ENCODE measurements at places on chromosomes 7 and 10.
A peak's percentile ranks its signal among the peaks of the same experiment; 100 is the strongest.

DNA sequence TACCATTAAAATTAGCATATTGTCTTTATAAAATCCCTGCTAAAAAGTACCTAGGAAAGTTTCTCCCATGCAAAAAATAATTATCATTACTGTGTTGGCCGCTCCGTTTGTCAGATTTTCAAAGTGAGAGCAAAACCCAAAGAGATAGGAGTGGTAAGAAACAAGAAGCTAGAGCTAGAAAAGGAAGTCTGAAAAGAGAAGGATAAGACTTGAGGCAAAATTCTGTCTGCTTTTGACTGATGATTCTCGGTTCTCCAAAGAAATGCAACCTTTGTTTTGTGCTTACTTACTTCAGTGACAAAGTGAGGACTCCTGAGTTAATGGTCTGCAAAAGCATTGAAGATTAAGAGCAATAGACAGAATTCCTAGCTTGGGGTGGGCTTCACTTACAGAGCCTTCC is 33.3 kb upstream of the CAPZA2 start:
- DNase-seq: no peak

DNA sequence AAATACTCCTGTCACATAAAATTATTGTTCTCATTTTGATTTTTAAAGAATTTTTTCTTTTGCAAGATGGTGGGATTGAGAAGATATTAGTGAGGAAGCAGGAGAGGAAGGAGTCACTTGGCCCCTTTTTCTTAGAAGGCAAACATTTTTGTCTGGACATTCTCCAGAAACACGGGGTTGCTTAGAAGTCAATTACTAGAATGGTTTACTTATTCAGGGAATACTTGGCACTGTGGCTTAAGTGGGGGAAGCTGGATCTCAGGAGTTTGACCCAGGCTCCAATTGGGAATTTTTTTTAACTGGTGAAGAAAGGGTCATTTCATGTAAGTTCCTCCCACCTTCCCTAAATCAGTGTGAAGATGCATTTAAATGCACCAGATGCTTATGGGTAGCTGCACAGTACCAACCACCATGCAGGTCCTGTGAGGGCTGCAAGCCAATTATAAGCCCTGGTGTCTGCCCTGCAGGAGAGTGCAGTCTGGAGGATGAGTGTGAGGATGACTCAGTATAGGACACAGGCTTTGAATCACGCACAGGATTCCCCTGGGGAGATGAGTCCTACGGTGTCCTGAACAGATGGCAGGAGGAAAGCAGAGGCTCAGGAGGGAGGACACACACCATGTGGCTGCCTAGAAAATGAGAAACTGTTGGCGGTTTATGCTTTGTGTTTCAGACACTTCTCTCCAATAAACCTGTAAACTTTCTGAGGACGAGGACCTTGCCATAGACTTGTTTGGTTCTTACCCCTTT is 299.1 kb downstream of the PLXNA4 start:
- DNase-seq: no peak

- DNase-seq: no peak
Observed at GRCh38 chr10:3258394-3258793, 85.8 kb upstream of the PITRM1 start.

GRCh38 chr7:111660478-111660877 is 98.2 kb upstream of the IMMP2L start:
- no peak for DNase-seq

GRCh38 chr10:1123972-1124371 is 67.8 kb downstream of the WDR37 start:
- DNase-seq: no peak

DNA sequence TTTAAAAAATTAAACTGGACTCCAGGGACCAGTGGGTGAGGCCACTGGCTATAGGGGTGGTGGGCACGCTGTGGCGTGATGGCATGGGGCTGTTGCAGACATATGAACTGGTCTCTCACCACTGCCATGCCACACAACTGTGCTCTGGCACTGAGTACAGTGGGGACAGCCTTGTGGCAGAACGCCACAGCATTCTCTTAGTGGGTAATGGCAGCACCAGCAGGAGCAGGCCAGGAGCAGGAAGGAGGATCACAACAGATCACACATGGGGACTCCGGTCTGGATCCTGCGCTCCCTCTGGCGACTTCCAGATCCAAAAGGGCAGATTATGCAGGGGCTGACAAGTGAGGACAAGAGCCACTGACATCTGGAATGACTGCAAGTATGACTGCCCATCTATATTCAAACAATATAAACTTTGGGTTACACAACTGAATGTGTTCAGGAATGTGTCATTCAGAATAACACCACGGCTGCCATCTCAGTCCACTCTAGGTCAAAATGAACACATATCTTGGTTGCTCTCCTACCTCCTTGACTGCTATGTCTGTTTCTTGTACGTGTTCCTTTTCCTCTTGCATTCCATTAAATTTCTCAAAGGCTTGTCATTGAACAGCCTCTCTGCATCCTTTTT is 176.0 kb downstream of the KMT2E start:
- DNase-seq: no peak

GRCh38 chr10:108104551-108105156 is 940.1 kb upstream of the SORCS1 start:
- DNase-seq: no peak

- no peak for DNase-seq
Observed at GRCh38 chr7:11714205-11714604, 117.8 kb downstream of the THSD7A start.

DNA sequence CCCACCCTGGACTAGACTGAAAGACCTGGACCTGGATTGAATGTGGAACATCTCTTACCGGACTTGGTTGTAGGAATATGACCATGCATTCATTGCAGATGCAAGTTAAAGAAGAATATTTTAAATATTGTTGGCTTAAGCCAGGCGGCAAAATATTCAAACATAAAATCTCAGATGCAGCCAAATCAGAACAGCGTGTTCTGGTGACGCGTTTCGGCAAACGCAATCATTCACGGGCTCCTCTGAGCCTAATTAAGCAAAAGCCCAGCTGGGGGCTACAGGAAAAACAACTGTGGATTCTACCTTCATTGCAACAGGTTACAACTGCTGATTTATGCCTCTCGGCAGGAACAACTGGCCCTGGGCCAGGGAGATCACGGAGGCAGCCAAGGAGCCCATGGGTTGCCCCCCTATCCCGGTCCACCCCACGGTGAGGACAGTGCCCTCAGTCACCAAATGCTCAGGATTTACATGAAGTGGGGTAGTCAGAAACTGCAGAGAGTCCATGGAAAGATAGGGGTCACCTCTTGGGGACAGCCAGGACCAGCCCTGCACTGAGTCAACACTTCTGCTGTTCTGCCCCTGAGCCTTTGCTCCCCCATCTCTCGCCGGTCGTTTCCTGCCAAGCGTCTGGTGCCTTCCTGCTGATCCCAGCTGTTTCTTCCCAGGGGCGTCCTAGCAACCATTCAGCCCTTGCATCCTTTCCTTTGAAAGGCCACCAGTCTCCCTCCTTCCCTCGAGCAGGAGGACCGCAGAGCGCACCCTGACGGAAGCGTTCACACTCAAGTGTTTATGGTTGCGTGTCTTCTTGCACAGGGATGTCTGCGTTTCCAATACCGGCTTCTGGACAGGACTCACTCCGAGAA is 64.4 kb upstream of the SFMBT2 start:
- DNase-seq: peak; percentile 84

- DNase-seq: no peak
Observed at GRCh38 chr7:602341-603141, 82.9 kb upstream of the PDGFA start.

DNA sequence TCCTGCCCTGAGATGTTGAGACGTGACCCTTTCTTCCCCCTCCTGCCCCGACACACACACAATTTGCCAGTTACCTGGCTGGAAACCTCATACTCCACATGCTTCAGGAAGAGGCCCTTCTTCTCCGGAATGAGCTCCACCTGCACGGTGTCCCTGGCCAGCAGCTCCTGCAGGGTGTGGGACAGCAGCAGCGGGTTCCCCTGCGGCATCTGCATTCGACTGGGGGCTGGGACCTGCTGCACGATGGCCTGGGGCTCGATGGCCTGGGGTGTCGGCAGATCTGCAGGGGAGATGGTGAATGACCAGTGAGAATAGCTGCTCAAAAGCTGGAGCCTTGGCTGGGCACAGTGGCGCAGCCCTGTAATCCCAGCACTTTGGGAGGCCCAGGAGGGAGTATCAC is 36.0 kb downstream of the NUDT1 start:
- DNase-seq: no peak

- DNase-seq: no peak
Observed at GRCh38 chr10:56633876-56634452, 272.9 kb upstream of the ZWINT start.

- DNase-seq: no peak
Observed at GRCh38 chr10:11551104-11551503, 60.3 kb downstream of the USP6NL start.

- no peak for DNase-seq
Observed at GRCh38 chr10:80280071-80280800, 9.2 kb downstream of the MAT1A start.

- no peak for DNase-seq
Observed at GRCh38 chr7:98178321-98178720, 32.9 kb upstream of the BHLHA15 start.

- DNase-seq: peak; percentile 61
Observed at GRCh38 chr10:71998840-71999194, 34.6 kb downstream of the CHST3 start.

DNA sequence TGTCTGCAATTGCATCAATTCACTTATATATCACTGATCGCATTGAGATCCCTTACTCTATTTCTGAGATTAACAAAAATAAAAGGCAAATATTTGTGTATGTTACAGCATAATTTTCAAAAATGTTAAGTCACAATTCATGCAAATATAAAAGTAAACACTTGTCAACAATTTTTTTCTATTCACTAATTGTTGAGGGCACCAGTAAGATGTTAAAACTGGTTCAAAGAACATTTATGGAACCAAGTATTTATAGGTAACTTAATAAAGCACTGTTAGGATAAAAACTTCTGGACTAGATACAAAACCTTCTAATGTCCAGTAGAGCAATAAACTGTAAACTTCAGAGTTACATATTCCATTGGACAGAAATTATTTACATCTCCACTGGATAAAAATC is 586.1 kb upstream of the AUTS2 start:
- DNase-seq: no peak

DNA sequence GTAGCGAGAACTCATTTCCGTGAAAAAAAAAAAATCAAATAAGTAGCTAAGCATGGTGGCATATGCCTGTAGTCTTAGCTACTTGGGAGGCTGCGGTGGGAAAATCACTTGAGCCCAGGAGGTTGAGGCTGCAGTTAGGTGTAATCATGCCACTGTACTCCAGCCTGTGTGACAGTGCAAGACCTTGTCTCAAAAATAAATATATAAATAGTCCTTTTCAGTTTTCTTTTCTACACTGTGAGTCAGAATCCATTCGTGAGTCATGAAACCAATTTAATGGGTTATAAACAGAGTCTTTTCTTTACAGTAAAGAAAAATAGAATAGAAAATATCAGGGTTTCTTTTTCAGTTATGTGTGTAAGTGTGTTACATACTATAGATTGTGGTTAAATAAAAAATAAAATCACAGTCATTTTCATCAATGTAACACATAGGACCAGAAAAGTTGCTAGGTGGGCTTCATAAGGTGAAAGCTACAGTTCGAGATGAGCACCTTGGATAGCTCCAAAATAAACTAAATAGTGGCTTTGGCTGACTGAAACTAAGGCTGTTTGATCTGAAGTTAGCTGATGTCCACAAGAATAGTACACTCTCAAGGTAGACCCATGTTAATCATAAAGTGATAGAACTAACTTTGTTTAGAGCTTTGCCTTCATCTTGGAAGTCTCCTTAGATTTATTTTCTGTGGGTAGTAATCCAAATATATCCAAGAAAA is 781.1 kb downstream of the GATA3 start:
- DNase-seq: no peak

GRCh38 chr10:98404571-98405359 is 10.2 kb downstream of the PYROXD2 start:
- no peak for DNase-seq

- DNase-seq: peak; percentile 87
Observed at GRCh38 chr10:103276896-103277712, at the start of gene INA. TSS of gene INA (plus strand) at chr10:103277138. CDS start at chr10:103277212, 74 bp downstream.

DNA sequence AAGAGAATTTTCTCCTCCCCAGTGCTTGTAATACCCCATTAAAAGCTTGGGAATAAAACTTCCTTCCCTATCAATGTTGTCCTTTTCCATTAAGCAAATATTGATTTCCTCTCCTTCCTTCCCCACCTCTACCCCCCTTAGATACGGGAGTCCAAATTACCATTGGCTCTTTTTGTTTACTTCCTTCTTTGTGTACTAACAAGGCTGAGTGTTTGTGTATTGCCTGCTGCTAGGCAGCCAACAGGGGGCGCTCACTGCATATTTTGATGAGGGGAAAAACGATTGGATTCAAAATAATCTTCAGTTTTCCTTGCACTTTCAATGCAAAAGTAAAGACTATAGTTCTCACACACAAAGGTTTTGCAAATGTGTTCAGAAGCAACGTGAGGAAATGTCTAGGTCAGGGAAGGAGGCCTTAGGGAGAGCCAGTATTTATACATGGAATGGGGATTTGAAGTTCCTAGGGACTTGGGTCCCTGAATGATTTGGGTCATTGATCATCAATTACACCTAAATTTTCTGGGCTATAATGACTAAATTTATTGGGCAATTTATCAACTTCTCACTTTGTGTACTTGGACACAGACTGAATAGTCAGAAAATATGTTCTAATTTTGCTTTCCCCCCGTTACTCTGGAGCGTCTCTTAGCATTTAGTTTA is 23.6 kb upstream of the VPS41 start:
- DNase-seq: peak; percentile 78

- DNase-seq: no peak
Observed at GRCh38 chr10:114245121-114245791, 6.2 kb downstream of the VWA2 start.

Measured in mesendoderm (in vitro differentiated cells).